ENCODE measurements at places on chromosomes 16 and 17.

- no peak for DNase-seq
Observed at GRCh38 chr17:69779378-69780214, 295.4 kb upstream of the KCNJ16 start.

DNA sequence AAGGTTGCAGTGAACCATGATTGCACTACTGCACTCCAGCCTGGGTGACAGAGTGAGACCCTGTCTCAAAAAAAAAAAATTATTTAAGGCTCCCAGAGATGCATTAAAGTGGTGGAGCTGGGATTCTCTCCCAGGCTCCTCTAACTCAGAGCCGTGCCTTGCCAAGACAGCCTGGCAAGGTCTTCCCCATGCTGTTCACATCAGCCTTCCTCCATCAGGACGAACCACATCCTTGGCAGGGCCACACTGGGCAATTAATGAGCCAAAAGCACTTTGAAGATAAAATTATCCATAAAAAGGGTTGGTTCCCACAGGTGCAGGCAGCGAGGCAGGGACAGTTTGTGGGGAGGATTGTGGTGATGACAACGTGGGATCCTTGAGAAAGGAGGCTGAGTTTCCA, 19.8 kb upstream of the BBS2 start:
- DNase-seq: no peak

- no peak for DNase-seq
Observed at GRCh38 chr17:73347351-73347750, 35.5 kb upstream of the CDC42EP4 start.

GRCh38 chr17:73878923-73879322, 234.7 kb upstream of the SDK2 start:
- DNase-seq: no peak

GRCh38 chr17:56028837-56029236, 124.4 kb upstream of the ANKFN1 start:
- DNase-seq: no peak

- no peak for DNase-seq
Observed at GRCh38 chr16:88983165-88983564, 6.2 kb upstream of the CBFA2T3 start.

- no peak for DNase-seq
Observed at GRCh38 chr16:87725596-87726235, 40.1 kb downstream of the KLHDC4 start.

- DNase-seq: no peak
Observed at GRCh38 chr17:67243284-67243683, 1.7 kb downstream of the HELZ start.
